AG09309 (cell line): ENCODE measurements at places on chromosomes 1 and 21.

DNA sequence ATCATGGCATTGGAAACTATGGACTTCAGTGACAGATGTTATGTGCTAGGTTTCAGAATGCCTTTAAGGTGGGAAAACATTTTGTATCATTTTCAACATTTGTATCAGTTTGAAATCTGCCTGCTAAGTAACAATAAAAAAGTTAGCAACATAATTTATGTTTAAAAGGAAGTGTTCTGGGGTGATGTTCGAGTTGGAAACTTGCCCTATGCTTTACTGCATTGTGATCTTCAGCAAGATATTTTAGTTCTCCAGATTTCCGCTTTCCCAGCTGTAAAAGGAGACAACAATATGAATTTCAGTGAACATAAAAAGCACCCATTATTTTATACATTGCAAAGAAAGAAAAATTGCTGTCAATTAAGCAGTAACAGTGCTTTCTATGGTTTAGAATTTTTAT lies 187.4 kb downstream of the DISC1 start:
- DNase-seq, result no peak

DNA sequence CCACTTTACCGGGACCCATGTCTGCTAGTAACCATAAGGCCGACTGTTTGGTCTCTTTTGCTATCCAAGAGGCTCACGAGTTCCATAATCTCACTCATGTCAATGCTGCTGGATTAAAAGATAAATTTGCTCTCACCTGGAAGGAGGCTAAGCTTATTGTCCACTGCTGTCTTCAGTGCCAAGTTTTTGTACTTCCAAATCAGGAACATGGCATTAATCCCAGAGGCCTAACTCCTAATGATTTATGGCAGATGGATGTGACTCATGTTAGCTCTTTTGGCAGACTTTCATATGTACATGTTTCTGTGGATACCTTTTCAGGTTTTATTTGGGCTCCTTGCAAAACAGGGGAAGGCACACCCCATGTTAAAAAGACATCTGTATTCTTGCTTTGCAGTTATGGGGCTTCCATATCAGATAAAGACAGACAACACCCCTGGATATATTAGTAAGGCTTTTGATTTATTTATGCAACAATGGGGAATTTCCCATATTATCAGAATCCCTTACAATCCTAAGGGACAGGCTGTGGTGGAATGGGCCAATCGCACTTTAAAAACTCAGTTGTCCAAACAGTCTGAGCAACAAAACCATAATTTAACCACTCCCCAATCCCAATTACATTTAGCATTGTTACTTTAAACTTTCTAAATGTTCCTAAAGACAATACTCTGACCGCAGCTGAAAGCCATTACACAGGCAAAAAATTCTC lies 162.7 kb downstream of the IER5 start:
- peak; percentile 23 for DNase-seq

DNA sequence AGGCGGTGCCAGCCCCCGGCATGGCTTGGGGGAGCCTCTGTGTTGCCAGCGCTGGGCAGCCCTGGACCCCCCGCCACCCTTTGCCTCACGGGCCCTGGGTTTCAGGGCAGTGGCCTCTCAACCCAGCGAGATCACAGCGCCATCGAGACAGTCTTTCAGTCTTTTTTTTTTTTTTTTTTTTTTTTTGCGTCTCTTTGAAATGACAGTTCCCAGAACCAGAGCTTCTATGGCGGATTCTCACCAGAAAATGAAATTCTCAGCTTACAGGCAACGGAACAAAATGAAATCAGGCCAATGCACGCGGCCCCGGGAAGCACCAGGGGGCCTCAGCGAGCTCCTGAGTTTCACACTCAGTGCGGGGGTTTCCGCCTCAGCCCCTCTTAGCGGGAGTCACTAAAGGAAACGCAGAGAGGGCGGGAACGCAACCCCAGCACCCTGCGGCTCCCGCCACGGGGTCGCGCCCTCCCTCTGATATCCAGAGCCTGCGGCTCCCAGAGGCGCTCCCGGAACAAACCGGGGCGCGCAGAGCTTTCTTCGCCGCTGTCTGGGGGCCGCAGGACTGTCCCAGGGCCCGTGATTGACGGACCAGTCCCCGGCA lies 8.0 kb upstream of the COL6A1 start:
- no peak for DNase-seq

GRCh38 chr1:55010887-55011217 lies 12.1 kb downstream of the BSND start:
- no peak for DNase-seq

DNA sequence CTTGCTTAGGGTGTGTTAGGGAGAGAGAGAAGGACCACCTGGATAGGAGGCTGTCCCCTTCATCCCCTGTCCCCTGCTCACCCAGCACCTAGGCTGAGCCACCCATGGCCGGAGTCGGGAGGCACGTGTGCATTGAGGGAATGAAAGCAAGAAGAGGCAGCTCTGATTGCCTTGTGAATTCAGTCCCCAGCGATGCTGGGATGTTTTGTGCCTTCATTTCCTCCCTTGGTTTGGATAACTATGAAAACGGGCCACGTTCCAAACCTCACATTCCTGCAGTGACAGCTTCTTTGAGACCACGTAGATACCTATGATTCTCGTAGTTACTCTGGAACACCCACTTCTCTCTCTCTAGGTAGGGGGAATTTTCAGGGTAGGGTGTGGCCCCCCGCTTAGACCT lies 67.1 kb downstream of the MAN1C1 start:
- DNase-seq, result no peak

DNA sequence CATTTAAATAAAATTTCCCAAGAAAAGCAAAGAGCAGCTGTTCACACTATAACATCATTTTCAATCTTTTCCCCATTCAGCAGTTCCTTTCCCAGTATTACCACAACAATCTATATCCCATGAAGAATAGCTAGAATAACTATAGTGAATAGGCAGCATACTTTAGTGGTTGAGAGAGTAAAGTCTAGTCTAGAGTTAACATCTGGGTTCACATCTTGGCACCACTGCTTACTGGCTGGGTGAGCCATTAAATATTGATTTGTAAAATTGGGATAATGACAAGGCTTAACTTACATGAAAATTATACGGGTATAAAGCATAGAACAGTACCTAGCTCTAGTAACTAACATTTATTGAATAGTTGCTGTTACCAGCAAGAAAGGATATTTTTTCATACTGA lies 14.4 kb downstream of the S100PBP start:
- DNase-seq, result no peak

GRCh38 chr1:14531519-14531918 lies 67.0 kb upstream of the KAZN start:
- DNase-seq, result no peak

GRCh38 chr1:116938216-116938615 lies 28.5 kb downstream of the PTGFRN start:
- no peak for DNase-seq

- DNase-seq, result no peak
Measured at GRCh38 chr1:210586771-210587170, 258.1 kb downstream of the HHAT start.

- DNase-seq, result no peak
Measured at GRCh38 chr1:961132-961669, 817 bp downstream of the KLHL17 start.

- DNase-seq, result no peak
Measured at GRCh38 chr1:62928885-62929284, 145.0 kb downstream of the ATG4C start.

DNA sequence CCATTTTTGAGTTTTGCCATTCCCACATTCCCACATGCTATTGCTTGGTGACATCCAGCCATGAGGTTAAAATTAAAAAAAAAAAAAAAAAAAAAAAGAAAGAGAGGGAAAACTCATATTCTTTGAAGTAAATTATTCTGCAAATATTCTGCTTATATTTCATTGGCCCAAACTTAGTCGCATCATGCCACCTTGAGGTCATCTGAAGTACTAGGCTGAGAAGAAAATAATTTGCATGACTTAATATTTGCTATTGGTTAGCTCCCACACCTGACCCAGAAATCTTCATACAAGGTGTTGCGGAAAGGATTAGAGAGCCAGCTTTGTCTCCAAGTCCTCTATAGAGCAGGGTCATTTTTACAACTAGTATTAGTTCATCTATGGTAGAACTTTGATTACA lies 2206.0 kb downstream of the MRPL39 start:
- no peak for DNase-seq

GRCh38 chr1:2425892-2426291 lies 13.5 kb upstream of the PEX10 start:
- DNase-seq, result no peak

DNA sequence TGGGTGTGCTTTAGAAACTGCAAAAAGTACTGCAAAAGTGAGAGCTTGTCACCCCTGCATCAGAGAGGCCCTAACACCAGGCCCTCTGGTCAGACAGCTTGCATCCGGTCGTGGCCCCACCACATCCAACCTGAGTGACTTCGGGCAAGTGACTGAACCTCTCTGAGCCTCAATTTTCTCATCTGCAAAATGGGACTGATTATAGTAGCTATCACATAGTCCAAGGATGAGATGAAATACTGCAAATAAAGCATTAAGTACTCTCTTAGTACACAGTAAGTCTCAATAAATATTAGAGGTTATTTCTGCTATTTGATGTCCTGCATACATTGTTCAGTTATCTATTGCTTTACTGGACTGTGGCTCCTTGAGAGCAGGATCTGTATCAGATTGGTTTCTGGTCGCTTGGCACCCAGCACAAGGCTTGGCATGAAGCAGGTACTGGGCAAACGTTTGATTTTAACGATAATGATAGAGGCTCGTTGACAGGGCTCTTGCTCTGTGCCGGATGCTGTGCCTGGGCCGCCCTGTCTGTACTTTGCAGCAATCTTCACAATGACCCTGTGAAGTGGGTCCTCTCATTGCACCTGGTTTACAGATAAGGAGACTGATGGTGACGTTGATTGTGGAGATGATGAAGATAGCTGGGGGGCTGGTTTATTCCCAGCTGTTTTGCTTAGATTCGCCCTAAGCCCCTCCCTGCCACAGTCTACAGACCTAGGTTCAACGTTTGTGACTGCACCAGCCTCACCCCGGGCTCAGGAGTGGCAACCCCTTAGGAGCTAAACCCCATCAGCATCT lies 43.6 kb downstream of the RAP1GAP start:
- no peak for DNase-seq

DNA sequence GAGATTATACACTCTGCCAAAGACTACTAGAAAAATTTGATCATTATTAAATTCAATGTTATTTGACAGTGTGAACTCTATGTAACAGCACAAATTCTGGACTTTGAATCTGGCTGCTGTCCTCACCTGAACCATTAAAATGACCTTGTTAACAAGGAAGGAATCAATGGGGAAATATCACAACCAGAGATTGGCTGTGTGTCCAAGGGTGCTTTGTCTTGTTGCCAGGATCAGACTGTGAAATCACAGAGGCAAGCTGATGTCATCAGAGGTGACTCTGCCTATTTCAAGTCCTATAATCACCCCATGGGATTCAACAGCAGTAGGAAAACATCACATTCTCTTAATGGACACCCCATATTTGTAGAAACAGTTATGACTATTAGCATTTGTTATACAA lies 46.8 kb downstream of the ADAMTS5 start:
- no peak for DNase-seq

- DNase-seq, result no peak
Measured at GRCh38 chr1:36232212-36233095, 8.2 kb downstream of the THRAP3 start.

DNA sequence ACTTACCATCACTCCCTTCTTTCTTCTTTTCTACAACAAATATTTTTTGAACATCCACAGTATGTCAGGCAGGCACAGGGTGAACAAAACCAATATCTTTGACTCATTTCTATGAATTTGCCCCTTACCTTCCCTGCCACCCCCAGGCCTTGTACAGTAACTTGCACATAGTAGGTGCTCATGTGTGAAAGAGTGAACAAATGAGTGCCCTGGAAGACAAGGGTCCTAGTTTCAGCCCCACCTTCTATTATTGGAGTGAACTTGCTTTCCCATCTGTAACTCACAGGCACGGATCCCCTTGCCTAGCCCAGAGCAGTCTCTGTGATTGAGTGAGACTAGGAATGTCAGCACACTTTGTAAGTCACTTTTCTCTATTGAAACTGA lies 12.8 kb downstream of the ZDHHC18 start:
- DNase-seq, result no peak

GRCh38 chr1:56225964-56226815 lies 353.2 kb downstream of the PLPP3 start:
- DNase-seq, result no peak

DNA sequence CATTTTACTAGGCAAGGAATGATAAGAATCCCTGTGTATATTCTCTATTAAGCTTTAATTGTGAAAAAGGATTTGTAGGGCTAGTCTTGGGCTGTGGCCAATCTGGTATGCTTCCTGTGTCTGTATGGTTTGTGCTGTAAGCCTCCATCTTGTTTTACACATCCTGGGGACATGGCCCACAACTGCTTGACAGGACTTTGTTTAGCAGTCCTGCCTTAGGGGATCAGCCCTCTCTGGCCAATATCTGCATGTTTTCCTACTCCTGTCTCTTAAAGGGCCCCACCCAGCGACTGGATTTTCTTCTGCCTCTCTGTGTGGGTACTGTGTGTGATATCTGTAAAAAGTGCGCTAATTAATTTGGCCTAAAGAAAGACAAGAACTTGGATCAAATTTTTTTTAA lies 813.2 kb downstream of the PLA2G4A start:
- no peak for DNase-seq

- DNase-seq, result no peak
Measured at GRCh38 chr1:2343023-2343935, 48.1 kb downstream of the MORN1 start.

- no peak for DNase-seq
Measured at GRCh38 chr1:155051777-155052398, 772 bp downstream of the ADAM15 start.

- no peak for DNase-seq
Measured at GRCh38 chr1:234309598-234310459, 63.4 kb upstream of the COA6 start.

- no peak for DNase-seq
Measured at GRCh38 chr1:242579528-242580235, 55.2 kb upstream of the PLD5 start.

DNA sequence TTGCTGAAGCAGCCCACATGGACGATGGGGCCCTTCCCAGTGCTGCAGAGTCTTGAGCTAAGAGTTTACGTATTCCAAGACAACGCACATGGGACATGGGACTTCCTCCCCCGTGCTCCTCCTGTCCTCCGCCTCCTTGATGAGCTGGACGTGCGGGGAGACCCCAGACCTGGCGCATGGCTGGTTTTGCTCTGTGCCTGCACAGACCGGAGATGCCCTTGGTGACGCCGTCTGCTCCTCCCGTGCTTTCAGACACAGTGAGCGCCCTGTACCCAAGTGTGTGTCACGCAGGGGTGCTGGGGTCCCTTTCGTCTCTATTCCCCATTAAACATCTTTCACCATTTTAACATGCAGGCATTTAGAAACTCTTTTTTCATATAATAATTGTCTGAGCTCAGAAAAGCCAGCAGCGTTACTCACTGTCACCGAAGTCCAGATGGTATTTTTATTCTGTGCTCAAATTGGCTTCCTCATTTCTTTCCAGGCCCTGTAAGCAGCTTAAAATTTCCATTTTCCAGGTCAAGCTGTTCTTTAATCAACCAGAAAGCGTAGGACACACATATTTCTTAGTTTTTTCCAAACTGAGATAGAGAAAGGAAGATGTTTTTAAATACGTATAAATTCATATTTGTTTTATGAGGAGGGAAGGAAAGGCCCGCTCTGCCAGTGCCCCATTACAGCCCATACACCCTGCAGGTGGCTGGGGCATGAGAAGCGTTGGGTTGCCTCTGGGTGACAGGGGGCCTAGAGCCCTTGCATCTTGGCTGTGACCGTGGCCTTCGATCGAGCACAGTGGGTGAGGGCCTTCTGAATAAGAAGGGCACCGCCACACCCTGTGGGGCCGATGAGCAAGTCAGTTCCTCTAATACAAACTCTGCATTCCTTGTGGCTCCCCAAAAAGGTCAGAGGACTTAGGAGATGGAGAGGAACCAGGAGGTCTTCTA lies 17.9 kb upstream of the ZBTB21 start:
- DNase-seq, result no peak
